ENCODE measurements at places on chromosomes 13 and 19.

DNA sequence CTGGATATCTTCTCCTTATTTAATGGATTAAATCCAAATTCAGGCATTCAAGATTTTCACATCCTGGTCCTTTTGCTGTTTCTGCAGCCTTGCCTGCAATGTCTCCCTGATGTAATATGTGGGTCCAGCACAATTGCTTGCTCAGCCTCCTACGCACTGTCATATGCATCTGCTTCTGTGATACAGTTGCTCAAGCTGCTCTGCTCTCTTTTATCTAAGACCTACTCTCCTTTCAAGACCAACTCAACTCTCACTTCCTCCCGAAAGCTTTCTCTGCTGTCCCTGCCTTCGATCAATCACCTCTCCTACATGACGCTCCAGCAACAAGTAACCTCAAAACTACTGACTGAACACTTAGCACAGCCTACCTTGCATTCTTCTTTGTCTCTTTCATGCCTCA, 138.2 kb downstream of the DCLK1 start:
- DNase-seq, result no peak

- DNase-seq, result no peak
These were observed 16.5 kb downstream of the DPF1 start for GRCh38 chr19:38207543-38207942.

DNA sequence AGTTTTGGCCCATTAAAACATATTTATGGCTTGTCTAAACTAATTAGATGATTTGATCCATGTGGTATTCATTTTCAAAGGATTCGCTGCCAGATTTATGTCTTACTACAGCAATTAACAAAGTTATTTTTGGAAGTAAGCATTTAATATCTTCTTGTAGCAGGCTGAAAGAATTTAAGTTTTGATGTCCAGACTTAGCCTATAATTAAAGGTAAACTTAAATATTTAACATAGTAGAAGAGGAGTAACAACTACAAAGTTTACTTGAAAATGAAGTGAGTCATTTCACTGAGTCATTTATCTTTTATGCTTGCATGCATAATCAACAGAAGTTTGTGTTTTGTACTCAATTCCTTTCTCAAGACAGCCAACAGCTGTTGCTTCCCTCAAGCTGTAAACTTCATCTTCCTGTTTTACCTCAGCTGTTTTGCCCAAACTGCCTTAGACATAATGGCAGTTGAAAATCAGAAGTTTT, 58.1 kb downstream of the EDNRB start:
- DNase-seq, result no peak

DNA sequence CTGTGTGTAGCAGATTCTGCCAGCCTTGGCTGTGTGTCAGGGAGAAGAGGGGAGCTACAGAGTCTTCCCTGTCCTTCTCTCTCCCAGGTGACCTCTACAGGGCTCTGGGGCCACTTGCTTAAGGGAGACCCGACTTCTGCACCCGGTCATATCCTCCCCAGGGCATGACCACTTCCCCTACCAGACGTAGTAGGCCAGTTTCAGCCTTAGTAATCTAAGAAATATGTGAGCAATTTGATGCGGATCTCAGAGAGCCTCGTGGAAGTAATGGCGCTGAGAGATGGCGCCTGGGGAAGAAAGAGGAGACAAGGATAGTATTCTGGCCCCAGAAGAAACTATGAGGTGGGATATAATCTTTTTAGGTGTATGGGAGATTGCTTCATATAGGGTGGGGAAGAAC, 41.9 kb downstream of the NFIX start:
- DNase-seq, result no peak

GRCh38 chr13:111183959-111184358, 68.8 kb downstream of the ARHGEF7 start:
- no peak for DNase-seq

GRCh38 chr13:76832258-76832988, 53.8 kb downstream of the KCTD12 start:
- no peak for DNase-seq

DNA sequence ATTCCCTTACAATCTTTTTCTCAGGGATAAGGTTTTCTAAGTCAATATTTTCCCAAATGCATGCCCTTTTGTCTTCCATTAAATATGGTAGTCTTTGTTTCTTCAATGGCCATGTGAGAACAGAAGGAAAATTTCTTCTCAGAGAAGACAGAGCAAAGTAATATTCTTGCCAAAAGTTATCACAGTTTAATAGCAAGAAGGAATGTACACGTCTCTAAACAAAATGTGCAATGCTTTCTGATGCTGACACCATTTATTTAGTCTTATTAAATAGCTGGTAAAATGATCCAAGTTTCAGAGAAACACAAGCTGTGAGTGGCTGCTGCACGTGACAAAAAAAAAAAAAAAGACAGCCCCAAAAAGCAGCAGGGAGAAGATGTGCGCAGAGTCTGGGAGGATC, 542.5 kb downstream of the GPC6 start:
- DNase-seq, result no peak

GRCh38 chr13:83681547-83681946, 200.7 kb downstream of the SLITRK1 start:
- DNase-seq, result no peak

- no peak for DNase-seq
These were observed 13.2 kb downstream of the SHANK1 start for GRCh38 chr19:50706387-50706786.

DNA sequence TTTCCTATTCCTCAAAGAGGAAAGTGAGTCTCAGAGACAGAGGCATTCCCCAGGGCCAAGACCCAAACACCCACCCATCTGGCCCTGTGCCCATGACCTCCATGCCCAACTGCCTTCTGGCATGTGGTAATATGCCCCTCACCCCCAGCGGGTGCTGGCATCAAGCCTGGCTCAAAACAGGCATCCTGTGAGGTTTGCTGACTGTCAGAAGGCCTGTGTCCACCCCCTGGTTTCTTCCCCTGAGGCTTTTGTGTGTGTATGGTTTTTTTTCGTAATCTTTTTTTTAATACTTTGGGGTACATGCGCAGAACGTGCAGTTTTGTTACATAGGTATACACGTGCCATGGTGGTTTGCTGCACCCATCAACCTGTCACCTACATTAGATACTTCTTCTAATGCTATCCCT, 7.6 kb upstream of the KANK2 start:
- no peak for DNase-seq

- no peak for DNase-seq
These were observed 422.5 kb downstream of the FOXO1 start for GRCh38 chr13:40243982-40244381.

- no peak for DNase-seq
These were observed 64.3 kb downstream of the RASL11A start for GRCh38 chr13:27334774-27335435.

DNA sequence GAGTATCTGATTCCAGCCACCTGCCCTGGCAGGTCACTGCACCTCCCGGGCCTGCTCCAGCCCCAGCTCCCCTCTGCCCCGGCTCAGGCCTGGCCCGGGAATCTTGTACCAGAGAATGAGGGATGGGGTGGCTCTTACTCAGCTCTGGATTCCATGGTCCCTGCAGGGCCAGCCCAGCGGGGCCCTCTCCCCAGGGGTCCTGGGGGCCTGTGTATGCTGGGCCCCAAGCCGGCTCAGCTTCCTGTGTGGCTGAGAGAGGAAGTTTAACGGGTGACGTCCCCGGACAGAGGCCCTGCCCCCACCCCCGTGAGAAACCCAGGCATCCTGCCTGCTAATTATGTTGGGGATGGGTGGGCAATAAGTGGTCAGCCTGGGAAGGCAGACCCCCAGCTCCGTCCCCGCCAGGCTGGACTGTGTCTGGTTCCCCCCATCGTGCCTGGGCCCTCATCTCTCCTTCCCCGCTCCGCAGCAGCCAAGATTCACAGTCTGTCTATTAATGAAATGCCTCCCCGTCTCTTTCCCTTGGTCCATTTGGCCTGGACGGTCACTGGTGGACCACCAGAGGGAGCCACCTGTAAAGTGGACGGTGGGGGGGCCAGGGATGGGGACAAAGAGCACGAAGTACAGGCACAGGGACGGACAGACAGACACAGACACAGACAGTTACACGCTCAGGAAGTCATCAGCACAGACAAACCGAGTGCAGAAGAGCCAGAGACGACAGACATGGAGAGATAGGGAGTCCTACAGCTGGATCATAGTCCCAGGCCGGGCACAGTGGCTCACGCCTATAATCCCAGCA, at the start of gene DENND1C:
DENND1C (minus strand) TSS at position 247 of the 802 bp plus-strand sequence; CDS start at position 155, 92 bp downstream.
- no peak for DNase-seq

DNA sequence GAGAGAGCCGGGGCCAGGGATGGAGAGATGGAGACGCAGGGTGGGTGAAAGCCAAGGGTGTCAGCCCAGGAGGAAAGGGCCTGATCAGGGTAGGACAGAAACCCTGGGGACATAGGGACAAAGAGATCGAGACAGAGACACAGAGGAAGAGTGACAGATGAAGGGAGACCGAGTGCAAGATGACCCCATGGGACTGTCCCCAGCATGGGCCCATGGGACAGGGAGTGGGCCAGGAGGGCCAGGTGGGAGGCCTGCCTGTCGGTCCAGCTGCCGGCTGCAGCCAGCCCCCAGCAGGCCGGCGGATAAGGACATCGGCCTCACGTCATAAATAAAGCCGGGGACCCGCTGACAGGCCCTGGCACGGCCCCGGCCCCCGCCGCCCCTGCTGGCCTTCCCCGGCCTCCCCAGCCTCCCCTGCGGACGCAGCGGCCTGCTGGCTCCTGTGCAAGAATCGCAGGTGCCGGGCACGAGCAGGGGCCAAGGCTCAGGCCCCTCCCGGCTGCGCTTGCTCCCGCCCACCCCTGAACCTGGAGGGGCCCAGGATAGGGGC, 6.3 kb downstream of the REX1BD start:
- DNase-seq, result no peak

All from GM18507 (cell line).